NCI-H146 (cell line): ENCODE measurements at places on chromosomes 6 and 20.

- no peak for DNase-seq
Observed at GRCh38 chr6:42185597-42185996, 9.2 kb downstream of the GUCA1B start.

GRCh38 chr20:23823621-23824324, 2.8 kb downstream of the CST2 start:
- DNase-seq, result peak; percentile 13

- DNase-seq, result no peak
Observed at GRCh38 chr6:136089876-136090275, 160.2 kb downstream of the MTFR2 start.

GRCh38 chr20:35552914-35553313, 11.0 kb downstream of the ERGIC3 start:
- no peak for DNase-seq

- DNase-seq, result no peak
Observed at GRCh38 chr6:158611039-158611438, 33.5 kb downstream of the DYNLT1 start.

- DNase-seq, result no peak
Observed at GRCh38 chr6:63263444-63263843, 52.2 kb downstream of the FKBP1C start.

DNA sequence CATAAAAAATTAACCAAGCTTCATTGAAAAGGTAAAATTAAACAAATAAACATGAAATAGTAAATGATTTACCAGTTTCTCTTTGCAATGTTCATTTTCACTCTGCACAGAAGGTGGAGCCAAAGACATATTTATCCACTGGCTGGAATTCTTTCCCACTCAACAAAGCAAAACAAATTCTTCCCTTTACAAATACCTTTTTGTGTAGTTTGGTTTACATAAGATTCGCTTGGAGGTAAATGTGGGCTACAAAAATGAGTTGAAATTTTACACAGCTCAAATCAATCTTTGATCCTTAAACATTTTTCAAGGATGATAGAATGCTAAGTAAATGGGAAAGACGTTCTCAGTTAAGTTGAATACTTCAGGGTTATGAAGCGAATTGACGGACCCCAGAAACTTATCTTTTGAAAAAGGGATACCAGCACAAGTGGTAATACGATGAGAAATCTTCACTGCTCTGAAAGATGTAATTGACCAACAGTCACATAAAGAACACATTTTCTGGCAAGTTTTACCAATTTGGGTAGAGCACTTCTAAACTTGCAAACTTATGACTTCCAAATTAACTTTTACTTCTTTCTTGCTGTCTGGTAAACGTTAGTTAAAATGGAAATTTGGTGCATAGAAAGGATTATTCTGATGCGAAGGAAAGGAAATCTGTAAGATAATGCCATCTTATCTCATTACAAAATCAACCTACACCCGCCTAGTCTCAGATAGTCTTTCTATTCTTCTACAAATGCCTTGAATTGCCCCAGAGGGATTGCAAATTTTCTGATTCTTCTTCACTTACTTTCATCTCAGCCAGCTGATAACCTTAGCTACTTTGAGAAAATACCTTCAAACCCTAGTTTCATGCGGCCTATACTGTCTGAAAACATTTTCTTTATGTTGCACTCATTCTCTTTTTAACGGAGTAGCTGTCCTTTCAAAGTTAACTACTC, 4.7 kb upstream of the GJA1 start:
- peak; percentile 22 for DNase-seq

DNA sequence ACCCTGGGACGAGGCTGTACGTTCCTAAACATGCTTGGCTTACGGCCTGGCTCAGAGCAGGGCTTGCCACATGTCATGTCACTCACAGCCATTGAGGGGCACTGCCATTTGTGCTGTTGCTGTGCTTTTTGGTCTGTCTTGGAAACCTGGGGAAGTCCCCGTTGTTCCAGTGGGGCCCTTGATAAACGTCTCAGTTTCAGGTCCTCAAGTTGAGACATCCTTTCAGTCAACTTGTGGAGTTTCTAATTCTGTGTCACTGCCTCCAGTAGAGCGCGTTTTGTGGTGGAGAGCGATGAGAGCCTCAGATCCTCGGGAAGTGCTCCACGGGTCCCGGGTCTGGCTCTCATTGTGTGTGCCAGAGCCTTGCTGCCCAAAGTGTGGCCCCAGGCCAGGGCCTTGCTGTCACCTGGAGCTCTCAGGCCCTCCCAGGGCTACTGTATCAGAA, 43.0 kb upstream of the CCR6 start:
- DNase-seq, result no peak

DNA sequence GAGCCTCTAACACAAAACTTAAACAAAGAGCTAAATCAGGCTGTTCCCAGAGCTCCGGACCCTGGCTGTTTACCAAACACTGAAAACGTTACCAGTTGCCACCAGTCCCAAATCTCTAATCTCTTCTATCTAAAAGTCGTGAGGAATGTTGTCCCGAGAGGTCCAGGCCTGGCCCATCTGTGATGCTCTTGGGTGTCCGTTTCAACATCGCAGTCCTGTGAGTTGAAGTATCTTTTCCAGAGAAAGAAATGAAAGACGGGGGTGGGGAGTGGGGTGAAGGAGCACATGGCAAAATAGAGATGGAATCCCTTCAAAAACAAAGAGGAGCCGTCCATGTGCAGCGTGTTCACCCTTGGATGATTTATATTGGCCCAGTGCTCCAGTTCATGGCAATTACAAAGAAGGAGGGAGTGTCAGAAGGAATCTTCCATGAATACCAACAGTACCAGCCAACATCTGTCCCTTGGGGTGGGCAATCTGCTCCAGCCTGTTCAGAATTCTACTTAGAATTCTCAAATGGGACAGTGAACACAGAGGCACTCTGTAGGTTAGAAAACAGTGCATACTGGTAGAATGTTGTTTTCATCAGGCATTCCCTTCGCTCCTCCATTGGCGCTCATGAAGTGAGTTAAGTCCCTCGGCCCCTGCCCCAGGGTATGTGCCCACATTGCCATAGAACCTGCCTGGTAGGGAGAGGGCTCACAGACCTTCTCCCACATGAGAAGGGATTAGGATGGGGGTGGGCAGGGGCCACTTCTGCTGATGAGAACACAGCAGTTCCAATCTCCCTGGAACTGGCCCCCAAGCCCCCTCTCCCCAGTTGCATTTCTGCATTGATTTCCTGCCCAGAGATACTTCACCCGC, 112.1 kb downstream of the LY86 start:
- DNase-seq, result no peak
